Muscle of leg (tissue), 16 donors: ENCODE measurements at places on chromosomes 12 and 14. TPM values are rescaled to one million over a fixed set of nuclear protein-coding genes. Genes with fewer than 3 reads are reported as not detected.
A peak's percentile ranks its signal among the peaks of the same experiment; 100 is the strongest.

Gene SMCO2
- polyA plus RNA-seq = not detected

Gene TAS2R42
- polyA plus RNA-seq = not detected

Gene GPRC5A
- polyA plus RNA-seq = 2.4 TPM

Gene KIF5A
- polyA plus RNA-seq = 0.11 TPM

Gene CACNA1C
- polyA plus RNA-seq = 1.9 TPM

Gene SMCO3
- 0.10 TPM for polyA plus RNA-seq

Gene NGDN
- 37.2 TPM for polyA plus RNA-seq

Gene SLC25A47
- 0.15 TPM for polyA plus RNA-seq

Gene ART4
- 0.05 TPM for polyA plus RNA-seq

DNA sequence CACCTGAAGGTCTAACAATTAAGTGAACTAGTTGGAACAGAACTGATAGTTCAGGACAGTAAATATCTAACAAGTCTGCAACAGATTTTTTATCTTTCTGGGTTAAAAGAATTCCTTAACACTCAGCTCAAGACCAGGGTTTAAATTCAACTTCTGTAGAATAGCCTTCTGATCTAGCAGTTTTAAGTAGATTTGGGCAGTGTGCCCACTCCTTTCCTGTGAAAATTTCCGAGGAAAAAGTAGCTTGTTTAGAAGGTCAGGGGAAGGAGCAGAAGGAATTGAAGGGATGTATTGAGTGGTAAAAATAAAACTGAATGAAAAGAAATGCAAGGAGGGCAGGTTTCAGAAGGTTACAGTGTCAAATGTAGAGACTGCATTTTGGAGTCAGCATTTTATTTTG is 45.8 kb downstream of the ATL1 start:
- H3K4me3 ChIP-seq = no peak overlapping the region
- peak; percentile 74 for DNase-seq
- H3K4me1 ChIP-seq = no peaks in the 10 kb centered on the region
- H3K27me3 ChIP-seq = no peaks in the 10 kb centered on the region
- H3K36me3 ChIP-seq = no peaks in the 10 kb centered on the region
- H3K27ac ChIP-seq = no peak overlapping the region

DNA sequence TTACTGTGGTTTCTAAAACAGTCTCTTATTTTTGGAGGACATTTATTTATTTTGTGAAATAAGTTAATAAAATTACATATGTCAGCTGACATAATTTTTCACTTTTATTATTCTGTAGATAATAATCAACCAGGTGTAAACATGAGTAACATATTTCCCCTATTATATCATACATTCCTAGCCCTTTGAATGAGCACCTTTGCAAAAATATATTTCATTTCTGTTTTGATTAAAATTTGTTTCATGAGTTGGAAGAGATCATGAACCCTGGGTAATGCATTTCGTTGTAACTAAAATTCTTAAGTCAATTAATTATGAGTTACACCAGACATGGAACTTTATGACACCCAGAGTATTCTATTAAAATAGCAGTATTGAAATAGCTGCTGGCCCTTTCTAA is 56.3 kb downstream of the SLC16A7 start:
- no peaks in the 10 kb centered on the region for H3K27me3 ChIP-seq
- H3K27ac ChIP-seq = no peak overlapping the region
- H3K36me3 ChIP-seq = no peaks in the 10 kb centered on the region
- no peaks in the 10 kb centered on the region for H3K4me1 ChIP-seq
- no peak for DNase-seq

DNA sequence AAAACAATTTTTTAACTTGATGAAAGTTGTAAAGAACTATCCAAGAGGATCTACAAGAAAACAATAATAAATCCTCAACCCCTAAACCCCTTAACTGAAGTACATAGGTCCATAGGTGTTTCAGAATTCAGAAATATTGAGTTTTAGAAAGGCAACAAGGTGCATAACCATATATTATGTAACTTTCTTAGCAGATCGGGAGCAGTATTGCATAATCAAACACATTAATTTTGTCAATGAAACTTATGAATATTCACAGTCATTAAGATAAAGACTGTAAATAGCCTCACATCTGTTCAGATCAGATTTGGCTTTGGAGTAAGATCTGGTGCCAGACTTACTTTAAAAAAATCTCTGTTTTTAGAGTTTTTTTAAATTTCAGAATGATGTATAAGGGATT is 647.1 kb upstream of the FLRT2 start:
- no peaks in the 10 kb centered on the region for H3K27me3 ChIP-seq
- H3K36me3 ChIP-seq = no peaks in the 10 kb centered on the region
- no peak overlapping the region for H3K27ac ChIP-seq
- no peaks in the 10 kb centered on the region for H3K4me1 ChIP-seq
- DNase-seq = no peak

DNA sequence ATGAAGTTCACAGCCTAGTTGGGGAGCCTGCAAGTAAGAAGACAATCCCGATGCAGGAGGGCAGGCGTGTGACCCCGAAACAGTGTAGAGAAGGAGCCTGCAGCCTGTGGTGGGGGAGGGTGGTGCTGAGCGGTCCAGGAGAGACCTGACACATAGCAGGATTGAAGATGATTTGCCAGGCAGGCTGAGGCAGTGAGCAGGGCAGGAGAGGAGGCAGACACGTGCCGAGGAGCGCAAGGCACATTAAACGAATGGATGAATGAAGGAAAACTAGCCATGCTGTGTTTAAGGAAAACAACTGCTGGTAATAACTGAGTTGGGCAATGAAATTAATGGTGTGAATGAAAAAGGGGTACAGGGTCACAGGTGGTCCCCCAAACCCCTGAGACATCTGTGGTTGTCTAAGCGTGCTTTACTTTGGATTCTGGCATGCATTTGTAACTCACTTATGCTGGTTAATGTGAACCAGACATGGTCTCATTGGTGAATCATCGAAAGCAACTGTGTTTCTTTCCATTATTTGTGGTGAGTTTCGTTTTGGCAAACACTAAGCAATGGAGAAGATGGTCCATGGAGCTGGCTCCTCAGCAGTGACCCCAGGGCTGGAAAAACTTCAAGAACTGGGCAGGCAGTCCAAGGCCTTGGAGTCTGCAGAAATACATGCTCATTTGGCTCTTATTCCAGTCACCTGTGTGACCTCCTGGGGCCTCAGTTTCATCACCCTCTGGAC is 96.9 kb upstream of the EVL start:
- DNase-seq = no peak
- no peak overlapping the region for H3K27ac ChIP-seq
- H3K4me3 ChIP-seq = no peak overlapping the region
- H3K4me1 ChIP-seq = peaks cover 8% of the 10 kb centered on the region

- H3K36me3 ChIP-seq = no peaks in the 10 kb centered on the region
- H3K4me3 ChIP-seq = no peak overlapping the region
- no peak for DNase-seq
These were observed 4.8 kb upstream of the AMN start for GRCh38 chr14:102917469-102918211.

- no peaks in the 10 kb centered on the region for H3K36me3 ChIP-seq
- H3K4me1 ChIP-seq = no peaks in the 10 kb centered on the region
- H3K27ac ChIP-seq = no peak overlapping the region
- H3K27me3 ChIP-seq = no peaks in the 10 kb centered on the region
- no peak for DNase-seq
These were observed 38.1 kb upstream of the JDP2 start for GRCh38 chr14:75389679-75390078.

GRCh38 chr12:4471256-4471655 is 25.6 kb upstream of the FGF6 start:
- H3K4me1 ChIP-seq = no peaks in the 10 kb centered on the region
- H3K27me3 ChIP-seq = no peaks in the 10 kb centered on the region
- no peaks in the 10 kb centered on the region for H3K36me3 ChIP-seq

GRCh38 chr12:116053479-116054200 is 223.9 kb downstream of the MED13L start:
- H3K4me3 ChIP-seq = no peak overlapping the region
- no peaks in the 10 kb centered on the region for H3K27me3 ChIP-seq

DNA sequence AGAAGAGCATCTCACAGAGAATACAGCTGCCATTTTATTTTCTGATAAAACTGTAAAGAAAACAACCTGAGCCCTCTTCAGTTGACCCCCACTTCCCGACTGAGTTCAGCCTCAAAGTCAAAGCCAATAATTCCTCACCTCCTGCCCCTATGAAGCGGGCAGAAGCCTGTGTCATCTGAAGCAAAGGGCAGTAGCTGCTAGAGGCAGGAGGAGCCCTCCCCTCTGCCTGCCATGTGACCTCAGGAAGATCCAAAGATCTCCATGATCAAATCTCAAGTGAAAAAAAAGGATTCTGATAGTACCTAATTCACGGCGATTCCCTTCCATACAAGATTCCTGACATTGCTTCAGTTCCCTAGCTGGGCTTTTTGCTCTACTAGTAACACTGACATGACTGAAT is 223.1 kb upstream of the CAND1 start:
- H3K4me3 ChIP-seq = no peak overlapping the region
- H3K27me3 ChIP-seq = no peaks in the 10 kb centered on the region
- H3K27ac ChIP-seq = no peak overlapping the region
- H3K4me1 ChIP-seq = no peaks in the 10 kb centered on the region
- no peak for DNase-seq
- no peaks in the 10 kb centered on the region for H3K36me3 ChIP-seq

GRCh38 chr14:74135426-74135825 is 50.7 kb downstream of the LIN52 start:
- no peak overlapping the region for H3K27ac ChIP-seq
- DNase-seq = no peak
- no peaks in the 10 kb centered on the region for H3K27me3 ChIP-seq
- H3K36me3 ChIP-seq = no peaks in the 10 kb centered on the region

GRCh38 chr14:30753452-30753851 is 120.9 kb upstream of the COCH start:
- no peak overlapping the region for H3K27ac ChIP-seq
- no peaks in the 10 kb centered on the region for H3K4me1 ChIP-seq
- H3K36me3 ChIP-seq = no peaks in the 10 kb centered on the region
- no peaks in the 10 kb centered on the region for H3K27me3 ChIP-seq

GRCh38 chr14:105492031-105492970 is 1.3 kb downstream of the TEDC1 start:
- H3K4me1 ChIP-seq = peaks cover 38% of the 10 kb centered on the region
- peaks cover 7% of the 10 kb centered on the region for H3K36me3 ChIP-seq
- DNase-seq = no peak
- H3K27me3 ChIP-seq = peaks cover 6% of the 10 kb centered on the region
- no peak overlapping the region for H3K27ac ChIP-seq

- H3K36me3 ChIP-seq = no peaks in the 10 kb centered on the region
- peaks cover 3% of the 10 kb centered on the region for H3K4me1 ChIP-seq
- H3K4me3 ChIP-seq = no peak overlapping the region
- no peak overlapping the region for H3K27ac ChIP-seq
- no peak for DNase-seq
- H3K27me3 ChIP-seq = no peaks in the 10 kb centered on the region
These were observed 844.6 kb downstream of the VRK1 start for GRCh38 chr14:97641827-97642226.
